ENCODE measurements at places on chromosomes 1 and 21. TPM values are rescaled to one million over a fixed set of nuclear protein-coding genes. Genes with fewer than 3 reads are reported as not detected.

The KIRREL1 gene
- 54.9 TPM for total RNA-seq

DNA sequence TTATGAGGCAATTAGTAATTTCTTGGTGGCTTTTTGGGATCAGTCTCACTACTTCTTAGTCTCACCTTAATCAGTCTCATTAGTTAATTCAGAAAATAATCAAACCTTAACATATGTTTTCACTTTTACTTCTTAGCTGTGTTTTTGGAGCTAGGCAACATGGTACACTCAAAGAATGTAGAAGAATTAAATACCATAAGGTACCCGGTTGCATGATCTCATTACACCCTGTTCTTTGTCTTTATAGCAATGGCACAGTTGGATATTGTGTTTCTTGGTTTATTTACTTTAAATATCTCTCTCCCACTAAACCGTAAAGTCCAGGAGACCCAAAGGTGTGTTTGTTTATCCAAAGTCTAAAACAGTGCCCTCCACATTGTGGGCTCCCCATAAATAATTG, 132.3 kb downstream of the TNFSF18 start:
- no peak for DNase-seq

The FMO1 gene
- total RNA-seq: 16.5 TPM

The FAAH gene
- 39.3 TPM for total RNA-seq

The VSIG8 gene
- not detected for total RNA-seq

The MX2 gene
- 11.7 TPM for total RNA-seq

DNA sequence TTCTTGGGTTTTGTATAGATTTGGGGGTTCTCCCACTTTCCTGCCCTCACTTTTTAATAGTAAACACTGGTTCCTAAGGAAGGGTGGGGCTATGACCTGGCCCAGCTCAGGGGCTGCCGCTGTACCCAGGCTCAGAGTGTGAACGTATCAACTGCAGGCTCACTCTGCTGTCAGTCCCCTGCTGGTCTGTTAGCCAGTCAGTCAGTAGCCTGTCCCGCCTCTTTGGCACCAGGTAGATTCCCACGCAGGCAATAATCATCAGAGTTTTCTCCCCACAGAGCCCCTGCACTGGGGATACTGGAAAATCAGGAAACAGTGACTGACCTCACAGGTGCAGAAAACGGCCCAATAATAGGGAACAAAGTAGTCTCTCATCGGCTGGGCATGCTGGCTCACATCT, 15.0 kb upstream of the ALPL start:
- no peak for DNase-seq

DNA sequence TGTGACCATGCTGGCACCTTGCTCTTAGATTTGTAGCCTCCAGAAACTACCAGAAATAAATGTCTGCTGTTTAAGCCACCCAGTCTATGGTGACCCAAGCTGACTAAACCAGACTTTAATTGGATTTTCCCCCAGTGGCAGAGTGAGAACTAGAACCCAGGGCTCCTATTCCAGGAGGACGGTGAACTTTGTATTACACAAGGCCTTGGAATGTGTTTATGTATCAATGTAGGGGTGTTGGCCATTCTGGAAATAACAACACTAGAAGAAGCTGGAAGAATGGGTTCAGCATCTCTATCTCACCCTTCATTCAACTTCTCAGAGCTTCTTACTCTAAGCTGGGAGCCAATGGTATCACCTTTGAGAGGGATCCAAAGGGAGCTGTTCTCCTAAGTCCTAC, 37.0 kb downstream of the ARHGEF11 start:
- no peak for DNase-seq

The TMEM51 gene
- 48.4 TPM for total RNA-seq

GRCh38 chr1:207973898-207974568, 63.1 kb upstream of the CD34 start:
- DNase-seq: no peak

- no peak for DNase-seq
Observed at GRCh38 chr1:8239039-8239305, 78.9 kb upstream of the SLC45A1 start.

The SPRR2A gene
- 0.60 TPM for total RNA-seq

GRCh38 chr1:21451212-21451611, 11.3 kb downstream of the NBPF3 start:
- no peak for DNase-seq

GRCh38 chr1:177343445-177343844, 172.7 kb downstream of the BRINP2 start:
- DNase-seq: peak; percentile 51

GRCh38 chr1:208174731-208175507, 69.3 kb downstream of the PLXNA2 start:
- DNase-seq: no peak

DNA sequence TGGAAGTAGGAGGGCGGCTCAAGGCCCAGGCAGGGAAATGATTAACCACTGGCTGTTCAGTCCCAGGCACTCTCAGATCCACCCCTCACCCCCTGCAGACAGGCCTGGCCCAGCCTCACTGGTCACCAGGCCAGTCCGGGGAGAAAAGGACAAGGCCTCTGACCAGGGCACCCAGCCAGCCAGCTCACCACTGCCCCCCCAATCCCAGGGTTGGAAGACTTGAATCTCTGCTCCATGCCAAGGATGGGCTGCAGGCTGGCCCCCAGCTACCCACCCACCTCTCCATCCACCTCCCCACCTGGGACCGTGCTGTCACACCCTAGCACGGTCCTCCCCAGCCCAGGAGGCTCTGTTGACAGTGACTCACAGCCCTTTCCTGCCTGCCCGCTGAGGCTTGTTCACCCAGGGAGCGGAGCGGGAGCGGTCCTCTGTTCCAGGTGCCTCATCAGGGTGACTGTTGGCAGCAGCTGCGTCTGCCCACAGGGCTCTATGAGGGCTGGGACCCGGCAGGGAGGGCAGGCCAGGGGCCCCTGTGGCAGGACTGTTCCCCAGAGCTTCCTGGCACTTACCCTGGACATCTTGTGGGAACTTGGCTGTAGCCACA, 2.2 kb downstream of the LAD1 start:
- DNase-seq: peak; percentile 78

DNA sequence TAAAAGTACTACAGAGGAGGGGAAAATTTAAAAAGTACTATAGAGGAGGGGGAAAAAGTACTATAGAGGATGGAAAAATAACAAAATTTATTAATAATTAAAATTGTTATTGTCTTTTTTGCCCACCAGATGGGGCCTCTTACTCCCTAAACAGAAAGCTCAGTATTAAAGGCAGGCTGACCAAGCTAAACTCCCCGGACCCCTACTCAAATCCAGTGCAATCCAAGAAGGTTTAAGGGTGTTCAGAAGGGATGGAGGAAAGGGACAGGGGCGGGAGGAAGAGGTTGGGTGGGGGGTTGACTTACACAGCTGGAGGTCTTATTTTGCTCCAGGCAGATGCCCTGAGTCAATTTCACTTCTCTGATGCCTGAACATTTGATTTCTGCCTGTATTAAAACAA, 13.7 kb downstream of the CD34 start:
- DNase-seq: no peak

GRCh38 chr1:205088341-205088740, 4.1 kb upstream of the TMEM81 start:
- DNase-seq: no peak

- DNase-seq: no peak
Observed at GRCh38 chr1:168129933-168130332, 6.8 kb downstream of the GPR161 start.

The IVL gene
- not detected for total RNA-seq

The CIART gene
- 8.8 TPM for total RNA-seq
